ENCODE measurements at places on chromosomes 3 and 15.

DNA sequence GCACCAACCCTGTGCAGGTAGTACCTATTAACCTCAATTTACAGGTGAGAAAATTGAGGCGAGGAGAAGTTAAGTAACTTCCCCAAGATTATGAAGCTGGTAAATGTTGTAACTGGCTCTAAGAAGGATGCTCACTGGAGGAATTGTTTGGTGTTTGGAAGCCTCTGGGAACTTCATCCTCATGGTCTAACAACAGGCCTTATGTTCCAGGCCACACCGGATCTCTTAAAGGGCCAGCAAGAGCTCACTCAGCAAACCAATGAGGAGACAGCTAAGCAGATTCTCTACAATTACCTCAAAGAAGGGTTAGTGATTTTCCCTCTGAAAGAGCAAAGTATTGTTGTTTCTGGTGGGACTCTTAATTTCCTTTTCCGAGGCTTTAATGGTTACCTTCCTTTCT is 63.9 kb downstream of the CGNL1 start:
- DNase-seq: no peak

- DNase-seq: no peak
Observed at GRCh38 chr15:72184165-72184811, 13.3 kb downstream of the GRAMD2A start.

- no peak for DNase-seq
Observed at GRCh38 chr15:66101715-66102395, 151.7 kb downstream of the MEGF11 start.

GRCh38 chr15:63834500-63835210 is 907 bp upstream of the HERC1 start:
- DNase-seq: no peak

- no peak for DNase-seq
Observed at GRCh38 chr3:150351398-150351797, 56.7 kb upstream of the TSC22D2 start.

Measured in central memory CD4-positive, alpha-beta T cell (primary cell).